Left cardiac atrium (tissue), 4 donors: ENCODE measurements at places on chromosomes 16 and 17. TPM values are rescaled to one million over a fixed set of nuclear protein-coding genes. Genes with fewer than 3 reads are reported as not detected.

PPM1E gene
- total RNA-seq = 4.9 TPM

GRCh38 chr17:17535957-17536356 is 39.8 kb upstream of the RASD1 start:
- DNase-seq = peak; percentile 85

- DNase-seq = no peak
Observed at GRCh38 chr16:57807252-57807967, 5.1 kb upstream of the KIFC3 start.

DNA sequence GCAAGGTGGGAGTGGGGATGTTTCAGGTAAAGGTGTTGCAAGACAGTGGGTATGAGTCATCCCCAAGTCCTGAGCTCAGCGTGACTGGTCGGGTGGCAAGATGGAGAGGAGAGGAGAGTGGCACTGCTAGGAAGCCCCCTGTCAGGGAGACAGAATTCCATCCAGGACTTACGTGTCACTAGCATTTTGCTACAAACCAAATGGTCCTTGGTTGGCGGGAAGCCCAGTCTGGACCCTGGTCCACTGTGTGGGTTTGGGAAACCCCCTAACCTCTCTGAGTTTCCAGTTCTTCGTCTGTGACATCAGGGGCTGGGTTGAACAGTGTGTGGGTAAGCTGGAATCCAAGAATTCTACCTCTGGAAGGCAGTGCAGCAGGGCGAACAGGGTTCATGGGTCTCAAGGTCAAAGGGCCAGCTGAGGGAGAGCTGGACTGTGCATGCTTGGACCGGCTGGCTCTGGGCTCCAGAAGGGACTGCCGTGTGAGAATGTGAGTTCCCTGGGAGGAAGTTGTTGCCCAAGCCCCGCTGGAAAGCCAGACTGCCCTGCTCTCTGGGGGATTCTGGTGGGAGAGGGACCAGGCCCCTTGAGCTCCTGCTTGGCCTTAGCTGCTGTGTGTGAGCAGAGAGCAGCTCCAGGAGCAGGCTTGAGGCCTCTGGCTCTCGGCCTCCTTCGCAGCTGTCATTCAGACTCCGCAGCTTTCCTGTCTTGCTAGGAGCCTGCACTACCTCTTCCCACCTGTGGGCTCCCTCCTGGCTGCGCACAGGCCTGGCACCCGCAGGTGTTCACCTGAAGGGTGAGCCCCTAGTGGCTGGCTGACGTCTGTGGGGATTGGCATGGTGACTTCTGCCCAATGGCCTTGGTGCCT is 84.6 kb downstream of the NT5M start:
- DNase-seq = no peak

GRCh38 chr16:1141191-1141590 is 11.7 kb upstream of the CACNA1H start:
- DNase-seq = no peak

DNA sequence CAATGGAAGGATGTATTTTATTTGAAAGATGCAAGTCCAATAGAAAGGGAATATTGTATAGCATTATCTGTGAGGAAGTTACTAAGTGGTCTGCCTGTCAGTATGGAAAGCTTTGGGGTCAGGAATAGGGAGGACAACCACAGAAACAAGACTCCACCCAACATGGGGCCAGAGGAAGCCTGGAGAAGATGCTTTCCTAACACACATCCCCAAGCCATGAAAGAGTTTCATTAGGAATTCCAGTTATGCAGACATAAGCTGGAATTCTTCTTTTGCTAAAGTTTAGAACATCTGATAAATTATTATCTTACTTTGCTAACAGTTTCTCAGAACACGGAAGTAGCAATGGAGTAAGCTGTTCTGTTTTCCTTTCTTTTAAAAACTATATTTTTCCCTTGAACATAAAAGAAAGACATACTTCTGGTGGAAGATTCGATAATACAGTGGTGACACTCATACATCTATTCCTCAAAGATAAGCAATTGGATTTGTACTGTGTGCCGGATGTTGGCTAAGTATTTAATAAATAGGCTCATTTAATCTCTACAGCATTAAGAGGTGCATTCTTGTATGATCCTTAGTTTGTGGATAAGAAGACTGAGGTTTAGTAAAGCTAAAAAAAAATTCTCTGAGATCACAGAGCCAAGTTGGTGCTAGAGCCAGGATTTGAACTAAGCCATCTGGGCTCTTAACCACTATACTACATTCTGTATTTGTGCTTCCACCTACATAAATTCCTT is 51.0 kb upstream of the GAS7 start:
- DNase-seq = no peak

DNA sequence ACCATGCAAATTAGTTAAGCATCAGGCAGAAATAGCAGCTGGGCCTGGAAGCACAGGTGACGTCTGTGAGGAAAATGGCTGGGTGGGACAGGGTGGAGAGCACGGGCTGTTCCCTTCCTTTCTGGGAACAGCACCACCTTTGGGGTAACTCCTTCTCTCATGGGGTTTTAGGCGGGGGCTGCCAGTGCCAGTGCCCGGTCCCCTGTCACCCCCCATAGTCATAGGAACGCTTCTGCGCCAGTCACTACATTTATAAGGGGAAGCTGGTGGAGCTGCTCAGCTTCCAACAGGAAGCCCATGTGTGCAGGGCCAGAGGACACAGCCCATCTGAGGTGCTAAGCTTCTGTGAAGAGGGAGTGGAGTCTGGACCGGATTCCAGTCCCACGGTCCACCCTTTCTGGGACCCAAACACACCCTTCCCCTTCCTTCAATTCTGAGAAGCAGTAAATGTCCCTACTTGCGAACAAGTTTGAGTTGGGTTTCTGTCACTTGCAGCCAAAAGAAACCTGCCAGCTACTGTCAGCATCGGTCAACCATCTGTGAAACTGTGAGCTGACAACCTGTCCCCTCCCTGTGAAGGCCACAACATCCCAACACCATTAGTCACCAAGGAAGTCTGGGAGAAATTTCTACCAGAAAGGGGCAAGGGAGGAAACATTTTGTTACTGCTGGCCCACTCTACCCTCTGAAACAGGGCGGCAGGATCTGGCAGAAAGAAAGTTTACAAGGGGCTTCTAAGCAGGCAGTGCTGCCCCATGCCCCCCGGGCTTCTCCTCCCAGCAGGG is 86.0 kb upstream of the AMZ2 start:
- DNase-seq = peak; percentile 34

- no peak for DNase-seq
Observed at GRCh38 chr16:50183316-50183715, 30.2 kb downstream of the TENT4B start.

- DNase-seq = peak; percentile 42
Observed at GRCh38 chr17:36608794-36609497, 7.6 kb downstream of the MRM1 start.

- no peak for DNase-seq
Observed at GRCh38 chr16:10150906-10151305, 31.3 kb downstream of the GRIN2A start.

DNA sequence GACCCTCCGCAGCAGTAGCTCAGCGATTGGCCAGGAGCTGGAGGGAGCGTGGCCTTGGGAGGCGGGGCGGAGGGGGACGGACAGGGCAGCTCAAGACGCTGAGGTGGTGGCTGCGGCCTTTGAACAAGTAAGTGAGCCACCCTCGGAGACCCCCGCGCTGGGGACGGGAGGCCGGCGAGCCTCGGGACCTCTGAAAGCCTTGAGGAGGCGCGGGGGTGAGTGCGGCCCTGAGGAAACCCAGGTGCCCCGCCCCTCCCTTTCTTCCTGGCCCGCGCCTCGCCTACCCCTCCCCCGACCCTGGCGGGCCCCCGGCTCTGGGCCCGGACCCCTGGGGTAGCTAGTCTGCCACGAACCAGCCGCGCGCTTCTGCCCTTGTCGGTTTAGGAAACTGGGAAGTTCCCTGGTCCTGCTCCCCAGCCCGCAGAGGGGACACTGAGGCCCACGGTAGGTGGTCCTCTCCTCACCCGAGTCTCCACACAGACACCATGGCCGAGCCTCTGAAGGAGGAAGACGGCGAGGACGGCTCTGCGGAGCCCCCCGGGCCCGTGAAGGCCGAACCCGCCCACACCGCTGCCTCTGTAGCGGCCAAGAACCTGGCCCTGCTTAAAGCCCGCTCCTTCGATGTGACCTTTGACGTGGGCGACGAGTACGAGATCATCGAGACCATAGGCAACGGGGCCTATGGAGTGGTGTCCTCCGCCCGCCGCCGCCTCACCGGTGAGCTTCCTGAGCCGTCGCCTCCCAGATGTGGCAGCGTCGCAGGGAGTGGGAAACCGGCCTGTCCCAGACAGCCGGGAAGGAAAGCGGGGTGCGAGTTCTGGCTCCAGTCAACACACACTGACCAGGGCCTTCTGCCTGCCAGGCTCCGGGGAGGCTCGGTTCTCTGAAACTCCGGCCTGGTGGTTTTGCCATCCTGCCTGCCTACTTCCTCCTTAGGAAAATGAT is at the start of gene MAPK7:
Gene MAPK7, plus strand, starts transcription at position 83 of the 945 bp plus-strand sequence. Its CDS starts 403 bp downstream, at position 486.
- peak; percentile 39 for DNase-seq

GRCh38 chr16:75196836-75197235 is 10.1 kb downstream of the CTRB2 start:
- no peak for DNase-seq
